ENCODE measurements at places on chromosomes 1 and 21.

DNA sequence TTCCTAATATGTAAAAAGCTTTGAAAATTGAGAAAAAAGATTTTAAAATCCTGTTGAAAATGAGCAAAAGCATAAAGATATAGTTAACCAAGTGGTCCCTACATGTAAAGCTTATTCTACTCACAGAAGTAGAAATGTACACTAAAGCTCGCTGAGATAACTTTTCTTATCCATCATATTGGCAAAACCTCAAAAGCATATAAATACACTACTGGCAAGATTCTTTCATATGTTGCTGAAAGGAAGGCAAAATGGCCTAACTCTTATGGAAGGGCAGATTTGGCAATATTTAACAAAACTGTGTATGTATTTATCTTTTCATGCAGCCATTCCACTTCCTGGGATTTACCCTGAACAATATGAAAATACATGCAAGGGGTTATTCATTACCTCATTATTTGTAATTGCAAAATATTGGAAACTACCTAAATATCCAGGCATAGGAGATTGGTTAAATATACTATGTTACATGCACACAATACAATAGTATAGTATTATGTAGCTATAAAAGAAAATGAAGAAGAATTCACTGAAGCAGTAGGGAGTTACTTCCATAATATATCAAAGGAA lies 43.2 kb upstream of the LYPLAL1 start:
- no peak for DNase-seq

DNA sequence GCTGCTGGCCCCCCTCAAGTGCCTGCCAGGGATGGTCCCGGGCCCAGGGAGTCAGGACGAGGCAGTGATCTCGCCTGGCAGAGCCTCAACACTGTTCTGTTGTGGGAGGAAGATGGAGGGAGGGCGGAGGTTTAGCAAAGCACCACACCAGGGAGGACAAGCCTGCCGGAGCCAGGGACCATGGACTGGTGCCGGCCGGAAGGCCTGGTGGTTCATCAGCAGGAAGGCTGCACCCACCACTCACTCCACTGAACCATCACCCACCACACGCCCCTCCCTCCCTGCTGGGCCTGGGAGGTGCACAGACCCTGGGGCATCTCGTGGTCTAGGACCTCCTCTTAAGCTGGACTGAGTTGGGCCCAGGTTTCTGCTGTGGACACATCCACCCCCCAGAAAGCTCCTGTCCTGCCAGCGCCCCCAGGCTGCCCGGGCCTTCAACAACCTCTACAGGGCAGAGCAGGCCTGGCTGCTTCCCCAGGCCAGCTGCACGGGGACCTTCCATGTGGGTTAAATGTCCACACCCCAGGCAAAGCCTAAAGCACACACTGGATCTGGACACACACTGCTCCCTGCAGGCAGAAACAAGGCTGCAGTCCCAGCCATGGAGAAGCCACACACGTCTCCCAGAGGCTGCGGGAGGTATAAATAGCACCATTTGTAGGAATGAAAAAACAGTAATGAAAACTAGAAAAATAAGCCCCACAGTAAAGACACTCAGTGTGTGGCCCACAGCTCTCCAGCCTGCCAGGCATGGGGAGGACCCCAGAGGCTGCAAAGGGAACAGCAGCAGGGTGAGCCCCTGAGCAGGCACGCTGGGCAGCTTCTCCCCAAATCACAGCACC lies 10.4 kb upstream of the TMEM240 start:
- no peak for DNase-seq

GRCh38 chr1:909861-910310 lies 13.8 kb upstream of the SAMD11 start:
- DNase-seq, result no peak

GRCh38 chr1:116119876-116120275 lies 8.7 kb downstream of the MAB21L3 start:
- no peak for DNase-seq

- DNase-seq, result no peak
Measured at GRCh38 chr1:41110736-41111135, 89.2 kb upstream of the SLFNL1 start.

DNA sequence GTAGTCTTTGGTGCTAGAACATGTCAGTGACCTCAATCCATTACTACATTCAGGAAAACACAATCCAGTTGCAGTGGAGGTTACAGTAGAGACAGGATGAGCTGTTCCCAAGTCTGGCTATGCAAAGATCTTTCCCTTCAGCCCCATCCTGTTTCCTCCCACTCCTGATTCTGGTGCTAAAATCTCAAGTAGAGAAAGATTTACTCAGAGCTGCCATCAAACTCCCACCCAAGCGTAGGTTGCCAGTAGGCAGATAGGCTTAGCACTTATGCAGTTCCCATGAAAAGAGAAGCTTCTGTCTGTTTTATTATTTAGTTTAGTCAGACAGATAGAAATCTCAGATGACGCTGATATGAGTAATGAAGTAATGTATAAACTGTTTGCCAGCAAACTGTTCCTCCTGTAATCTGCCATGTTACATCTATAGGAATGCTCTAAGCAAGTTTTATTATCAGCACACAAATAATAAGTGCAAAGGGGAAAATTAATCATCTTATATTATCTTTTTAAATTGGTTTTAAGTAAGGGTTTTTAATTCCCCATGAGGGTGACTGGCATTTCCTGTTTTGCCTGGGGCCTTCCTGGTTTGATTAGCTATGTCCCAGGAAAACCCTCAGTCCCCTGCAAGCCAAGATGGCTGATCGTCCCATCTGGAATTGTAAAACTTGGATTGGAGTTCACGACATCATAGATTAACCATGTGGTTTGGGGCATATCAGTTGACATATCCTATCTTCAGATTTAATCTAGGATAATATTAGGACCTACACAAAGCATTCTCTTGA lies 188.3 kb upstream of the PALMD start:
- DNase-seq, result no peak

DNA sequence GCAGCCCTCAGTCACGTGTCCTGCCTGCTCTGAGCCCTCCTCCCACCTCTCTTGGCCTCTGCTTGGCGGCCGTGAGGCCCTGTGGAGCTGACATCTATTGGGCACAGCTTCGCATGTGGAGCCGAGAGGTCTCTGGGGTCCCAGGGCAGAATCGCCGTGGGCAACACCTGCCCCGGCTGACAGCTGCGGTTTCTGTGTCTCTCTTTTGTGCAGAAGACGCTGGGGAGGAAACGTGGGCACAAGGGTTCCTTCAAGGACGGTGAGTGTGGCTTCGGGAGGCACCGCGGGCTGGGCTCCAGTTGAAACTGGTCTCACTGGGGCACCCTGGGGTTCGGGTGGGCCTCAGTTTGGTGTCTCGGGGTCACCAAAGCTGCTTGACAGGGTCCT lies 11.5 kb downstream of the ARHGEF16 start:
- DNase-seq, result no peak

DNA sequence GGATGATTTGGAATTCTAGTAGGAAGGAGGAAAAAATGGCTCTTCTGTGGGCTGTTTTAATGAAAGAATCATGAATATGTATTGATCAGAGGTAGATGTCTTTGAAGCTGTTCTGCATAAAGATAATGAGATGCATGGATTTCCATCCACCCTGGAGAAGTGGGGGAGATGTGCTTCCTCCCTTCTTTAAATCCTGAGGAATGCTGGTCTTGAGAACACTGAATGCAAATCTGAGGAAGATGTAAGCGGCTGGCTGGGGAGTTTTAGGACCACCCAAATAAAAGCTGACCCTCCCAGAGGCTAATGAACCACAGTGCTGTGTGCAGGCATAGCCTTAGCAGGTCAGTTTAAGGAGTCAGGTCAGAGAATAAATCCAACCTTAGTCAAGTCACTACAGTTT lies 37.3 kb downstream of the ZMYND12 start:
- DNase-seq, result no peak

GRCh38 chr1:227994632-227995300 lies 12.0 kb upstream of the WNT3A start:
- DNase-seq, result no peak

DNA sequence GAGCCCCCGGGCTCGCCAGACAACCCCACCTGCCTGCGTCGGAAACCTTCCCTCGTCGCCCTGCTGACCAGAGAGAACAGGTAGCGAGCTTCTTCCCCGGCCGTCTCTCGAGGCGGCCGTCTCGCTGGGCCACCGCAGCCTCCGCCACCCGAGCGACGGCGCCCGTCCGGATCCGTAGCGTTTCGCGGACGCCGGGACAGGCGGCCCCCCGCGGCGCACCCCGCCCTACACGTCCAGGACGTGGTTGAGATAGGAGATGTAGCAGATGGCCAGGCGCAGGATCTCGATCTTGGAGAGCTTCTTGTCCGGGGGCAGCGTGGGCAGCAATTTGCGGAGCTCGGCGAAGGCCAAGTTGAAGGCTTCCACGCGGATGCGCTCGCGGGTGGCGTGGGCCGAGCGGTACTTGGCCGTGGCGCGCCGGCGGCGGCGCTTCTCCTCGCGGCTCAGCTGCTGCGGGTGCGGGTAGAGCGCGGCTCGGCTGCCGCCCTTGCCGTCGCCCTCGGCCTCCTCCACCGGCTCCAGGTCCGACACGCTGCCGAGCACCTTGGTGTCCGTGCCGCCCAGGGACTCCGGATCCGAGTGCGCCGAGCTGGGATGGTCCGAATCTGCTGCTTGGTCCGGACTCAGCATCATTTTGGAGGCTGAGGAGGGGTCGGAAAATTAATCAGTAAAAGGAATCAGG lies 3.0 kb downstream of the NHLH2 start:
- DNase-seq, result no peak

GRCh38 chr1:232748910-232749368 lies 56.3 kb upstream of the MAP10 start:
- DNase-seq, result no peak

- DNase-seq, result no peak
Measured at GRCh38 chr1:117046781-117047180, 13.3 kb upstream of the TTF2 start.

- DNase-seq, result no peak
Measured at GRCh38 chr1:3029991-3030662, 8.9 kb downstream of the ACTRT2 start.
